ENCODE measurements at places on chromosomes 2 and 18.

- DNase-seq = no peak
Observed at GRCh38 chr2:213157242-213157641, 5.8 kb upstream of the IKZF2 start.

DNA sequence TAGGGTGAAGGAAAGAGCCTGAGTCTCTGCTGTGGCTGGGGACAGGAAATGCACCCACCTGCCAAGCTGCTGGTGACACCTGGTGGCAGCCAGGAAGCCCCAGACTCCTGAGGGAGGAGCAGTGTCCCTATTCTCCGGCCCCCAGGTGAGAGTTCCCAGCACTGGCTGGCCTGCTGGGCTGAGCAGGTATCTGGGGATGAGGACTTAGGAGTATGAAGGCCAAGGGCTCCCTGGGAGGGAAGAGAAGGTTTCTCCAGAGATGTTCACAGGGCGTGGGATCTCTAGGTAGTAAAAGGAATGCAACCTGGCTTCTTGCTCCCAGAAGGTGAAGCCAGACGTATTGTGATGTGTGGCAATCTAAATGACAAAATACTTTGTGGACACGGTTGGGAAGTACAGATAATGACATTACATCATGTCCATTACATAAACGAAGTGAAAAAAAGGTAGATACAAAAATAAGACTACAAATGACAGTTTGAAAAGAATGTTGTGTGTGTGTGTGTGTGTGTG lies 75.8 kb upstream of the SLC1A4 start:
- no peak for DNase-seq

- DNase-seq = peak; percentile 52
Observed at GRCh38 chr2:175167076-175167791, 769 bp downstream of the ATF2 start.

DNA sequence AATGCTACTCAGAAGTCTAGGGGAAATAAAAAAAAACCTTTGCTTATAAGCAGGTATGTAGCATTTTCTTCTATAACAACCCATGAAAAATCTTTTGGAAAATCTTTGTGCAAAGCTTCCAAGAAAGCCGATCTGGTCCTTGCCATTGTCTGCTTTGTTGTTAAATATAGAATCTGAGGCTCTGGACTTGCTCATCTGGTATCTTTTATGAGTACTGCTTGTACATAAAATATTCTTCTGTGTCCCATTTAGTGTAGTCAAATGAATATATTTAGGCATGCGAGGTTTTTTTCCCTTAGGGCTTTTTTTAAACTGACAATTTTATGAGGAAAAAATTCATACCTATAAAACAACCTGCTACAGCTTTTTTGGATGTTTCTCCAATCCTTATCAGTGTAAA lies 45.0 kb upstream of the RMND5A start:
- no peak for DNase-seq

- DNase-seq = no peak
Observed at GRCh38 chr2:99652862-99653261, 163.0 kb upstream of the REV1 start.

DNA sequence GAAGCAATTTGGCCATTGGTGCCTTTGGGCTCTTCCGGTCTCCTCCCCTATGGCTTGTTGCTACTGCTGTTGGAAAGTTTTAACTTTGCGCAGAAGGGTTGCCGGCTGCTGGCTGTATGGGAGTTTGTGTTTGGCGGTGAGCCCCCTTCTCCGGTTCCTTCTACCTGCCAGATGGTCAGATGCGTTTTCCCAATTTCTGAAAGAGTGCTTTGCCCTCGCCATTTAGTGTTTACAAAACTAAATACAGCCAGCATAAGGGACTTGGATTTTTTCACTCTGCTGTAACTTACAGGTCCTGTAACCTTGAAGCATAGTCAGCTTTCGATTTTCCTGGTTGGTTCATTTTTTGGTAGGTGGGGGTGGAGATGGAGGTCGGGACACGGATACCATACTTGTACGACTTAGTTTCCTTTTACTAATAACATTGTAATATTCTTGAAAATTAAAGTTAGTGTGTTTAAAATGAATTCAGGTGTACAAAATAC lies 604 bp downstream of the COQ10B start:
- DNase-seq = peak; percentile 94

DNA sequence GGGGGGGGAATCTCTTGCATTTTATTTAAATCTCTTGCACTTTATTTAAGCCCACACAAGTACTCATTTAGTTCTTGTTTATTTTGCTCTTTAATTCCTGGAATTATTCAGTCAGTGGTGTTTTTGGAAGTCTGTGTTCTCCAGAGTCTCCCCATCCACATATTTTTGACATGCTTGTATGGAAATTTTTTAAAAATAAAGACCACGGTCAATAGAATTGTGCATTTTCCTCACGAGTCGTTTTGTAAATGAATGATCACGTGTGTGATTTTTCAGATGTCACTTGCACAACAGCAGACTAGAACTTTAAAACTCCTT lies 824 bp downstream of the CD302 start:
- no peak for DNase-seq

GRCh38 chr2:165868211-165868610 lies 74.2 kb upstream of the GALNT3 start:
- peak; percentile 48 for DNase-seq
